Right renal pelvis (tissue), 4 donors: ENCODE measurements at places on chromosomes 1 and 21. TPM values are rescaled to one million over a fixed set of nuclear protein-coding genes. Genes with fewer than 3 reads are reported as not detected.

DNA sequence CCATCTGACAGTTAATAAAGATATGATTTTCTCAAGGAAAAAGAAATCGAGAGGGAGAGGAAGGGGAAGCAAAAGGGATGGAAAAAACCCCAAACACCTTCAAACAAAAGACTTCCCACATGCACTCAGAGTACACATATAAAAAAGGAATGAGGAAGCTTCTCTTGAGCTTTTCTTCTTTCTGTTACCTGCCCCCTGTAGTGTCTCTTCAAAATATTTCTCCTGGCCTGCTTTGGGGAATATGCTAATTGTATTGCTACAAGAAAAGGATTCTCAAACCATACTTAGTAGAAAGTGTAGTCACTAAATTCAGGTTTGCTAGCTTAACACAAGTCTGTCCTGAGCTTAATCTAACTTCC is 58.7 kb downstream of the KIF14 start:
- no peak for DNase-seq

DNA sequence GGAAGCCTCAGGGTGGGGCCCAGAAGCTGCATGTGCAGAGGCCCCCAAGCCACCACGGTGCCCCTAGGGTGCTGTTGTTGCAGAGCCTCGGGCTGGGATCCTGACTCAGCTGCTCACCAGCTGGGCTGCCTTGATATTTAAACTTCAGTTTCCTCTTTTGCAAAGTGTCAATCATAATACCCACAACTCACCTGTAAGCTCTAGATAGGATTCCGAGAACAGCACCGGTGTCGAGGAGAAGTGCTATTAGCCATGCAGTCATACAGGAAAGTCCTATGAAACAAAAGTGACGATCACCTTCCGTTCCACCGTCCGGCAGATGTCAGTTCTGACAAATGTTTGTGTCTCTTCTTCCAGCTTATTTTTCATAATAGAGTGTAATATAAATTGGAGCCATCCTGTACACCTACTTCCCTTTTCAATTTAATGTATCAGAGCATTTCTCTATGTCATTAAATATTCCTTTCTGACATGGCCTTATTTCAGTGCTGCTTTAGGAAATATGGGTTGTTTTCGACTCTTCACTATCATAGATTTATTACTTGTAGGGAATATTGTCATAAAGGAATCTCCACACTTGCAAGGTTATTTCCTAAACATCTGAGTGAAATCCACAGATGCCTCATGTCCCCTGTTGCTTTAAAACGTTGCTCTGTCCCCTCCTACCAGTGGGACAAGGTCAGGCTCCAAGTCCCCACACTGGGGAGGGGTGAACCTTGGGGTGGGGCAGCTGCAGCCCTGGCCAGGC is 100.8 kb downstream of the SIK1 start:
- no peak for DNase-seq

- no peak for DNase-seq
Measured at GRCh38 chr21:37547615-37548200, 181.1 kb downstream of the DYRK1A start.

DNA sequence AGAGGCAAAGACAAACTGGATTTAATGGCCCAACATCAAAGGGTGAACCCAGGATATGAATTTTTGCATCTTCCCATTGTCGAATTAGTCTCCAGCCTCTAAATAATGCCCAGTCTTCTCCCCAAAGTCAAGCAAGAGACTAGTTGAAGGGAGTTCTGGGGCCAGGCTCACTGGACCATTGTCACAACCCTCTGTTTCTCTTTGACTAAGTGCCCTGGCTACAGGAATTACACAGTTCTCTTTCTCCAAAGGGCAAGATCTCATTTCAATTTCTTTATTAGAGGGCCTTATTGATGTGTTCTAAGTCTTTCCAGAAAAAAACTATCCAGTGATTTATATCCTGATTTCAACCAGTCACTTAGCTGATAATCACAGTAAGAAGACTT is 26.5 kb downstream of the CD53 start:
- DNase-seq: no peak

GRCh38 chr1:24201941-24202440 is 14.9 kb upstream of the IFNLR1 start:
- DNase-seq: peak; percentile 79

DNA sequence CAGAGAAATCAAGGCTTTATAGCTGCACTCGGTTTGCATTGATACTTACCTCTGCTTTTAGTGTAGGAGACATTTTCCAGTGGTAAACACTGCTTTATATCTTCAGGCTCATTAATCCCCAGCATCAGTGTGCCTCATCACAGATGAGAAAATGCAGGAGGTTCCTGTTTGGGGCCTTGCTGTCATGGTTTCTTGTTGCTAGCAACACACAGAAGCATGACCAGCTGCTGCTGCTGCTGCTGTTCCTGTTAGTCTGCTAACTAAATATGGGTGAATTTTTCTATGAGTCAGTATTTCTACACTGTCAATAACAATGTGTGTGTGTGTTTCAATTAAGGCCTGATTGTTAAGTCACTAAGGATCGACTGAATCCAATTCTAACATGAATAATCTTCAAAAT is 85.8 kb upstream of the RGS1 start:
- peak; percentile 74 for DNase-seq

ELAPOR1 gene
- 2.5 TPM for polyA plus RNA-seq

KRTAP19-1 gene
- polyA plus RNA-seq: not detected
